ENCODE measurements at places on chromosomes 3 and 15.
A peak's percentile ranks its signal among the peaks of the same experiment; 100 is the strongest.

DNA sequence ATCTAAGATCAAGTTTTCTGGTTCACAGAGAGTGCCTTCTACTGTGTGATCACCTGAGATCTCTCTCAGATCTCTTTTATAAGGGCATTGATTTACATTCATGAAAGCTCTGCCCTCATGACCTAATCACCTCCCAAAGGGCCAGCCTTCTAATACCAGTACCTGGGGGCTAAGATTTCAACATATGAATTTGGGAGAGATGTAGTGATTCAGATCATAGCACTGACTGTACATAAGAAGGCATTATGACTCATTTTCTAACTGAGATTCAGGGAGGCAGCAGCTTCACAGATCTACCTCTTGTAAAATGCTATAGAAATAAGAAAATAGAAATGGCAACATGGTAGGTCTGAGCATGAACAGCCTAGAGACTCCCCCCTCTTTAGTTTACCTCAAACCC is 39.6 kb downstream of the VGLL3 start:
- no peak for DNase-seq

- DNase-seq = peak; percentile 69
These were observed 205.9 kb downstream of the MBNL1 start for GRCh38 chr3:152474585-152474984.

DNA sequence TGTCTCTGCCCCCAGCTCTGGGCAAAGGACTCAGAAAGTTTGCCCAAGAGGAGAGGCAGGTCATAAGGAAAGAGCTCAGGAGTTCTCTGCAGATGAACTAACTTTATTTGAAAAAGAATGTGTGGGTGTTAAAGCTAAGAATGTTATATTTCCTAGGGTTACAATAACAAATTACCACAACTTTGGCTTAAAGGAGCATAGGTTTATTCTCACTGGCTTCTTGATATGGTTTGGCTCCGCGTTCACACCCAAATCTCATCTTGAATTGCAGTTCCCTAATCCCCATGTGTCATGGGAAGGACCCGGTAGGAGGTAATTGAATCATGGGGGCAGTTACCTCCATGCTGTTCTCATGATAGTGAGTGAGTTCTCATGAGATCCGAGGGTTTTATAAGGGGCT is 383.7 kb upstream of the CFAP20DC start:
- DNase-seq = no peak

- peak; percentile 73 for DNase-seq
These were observed 5.1 kb downstream of the RBP1 start for GRCh38 chr3:139534455-139534812.

DNA sequence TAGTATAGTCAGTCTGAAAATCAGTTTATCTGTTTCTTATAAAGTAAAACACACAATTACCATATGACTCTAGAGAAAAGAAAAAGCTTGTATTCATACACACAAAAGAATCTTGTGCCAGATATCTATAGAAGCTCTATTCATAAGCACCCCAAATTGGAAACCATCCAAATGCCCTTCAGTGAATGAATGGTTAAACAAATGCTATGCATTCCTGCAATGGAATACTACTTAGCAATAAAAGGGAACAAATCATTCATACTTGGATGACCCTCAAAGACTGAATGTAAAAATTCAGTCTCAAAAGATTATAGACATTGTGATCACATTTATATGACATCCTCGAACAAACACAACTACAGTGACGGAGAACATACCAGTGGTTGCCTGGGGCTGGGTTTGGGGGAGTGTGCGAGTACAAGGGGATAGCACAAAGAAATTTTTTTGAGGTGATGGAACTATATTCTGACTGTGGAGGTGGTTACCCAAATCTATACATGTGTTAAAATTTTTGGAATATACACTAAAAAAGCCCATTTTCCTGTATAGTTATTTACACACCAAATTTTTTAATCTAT is 680.6 kb downstream of the NTRK3 start:
- DNase-seq = no peak

- no peak for DNase-seq
These were observed 12.9 kb downstream of the IDH3A start for GRCh38 chr15:78162038-78162437.

DNA sequence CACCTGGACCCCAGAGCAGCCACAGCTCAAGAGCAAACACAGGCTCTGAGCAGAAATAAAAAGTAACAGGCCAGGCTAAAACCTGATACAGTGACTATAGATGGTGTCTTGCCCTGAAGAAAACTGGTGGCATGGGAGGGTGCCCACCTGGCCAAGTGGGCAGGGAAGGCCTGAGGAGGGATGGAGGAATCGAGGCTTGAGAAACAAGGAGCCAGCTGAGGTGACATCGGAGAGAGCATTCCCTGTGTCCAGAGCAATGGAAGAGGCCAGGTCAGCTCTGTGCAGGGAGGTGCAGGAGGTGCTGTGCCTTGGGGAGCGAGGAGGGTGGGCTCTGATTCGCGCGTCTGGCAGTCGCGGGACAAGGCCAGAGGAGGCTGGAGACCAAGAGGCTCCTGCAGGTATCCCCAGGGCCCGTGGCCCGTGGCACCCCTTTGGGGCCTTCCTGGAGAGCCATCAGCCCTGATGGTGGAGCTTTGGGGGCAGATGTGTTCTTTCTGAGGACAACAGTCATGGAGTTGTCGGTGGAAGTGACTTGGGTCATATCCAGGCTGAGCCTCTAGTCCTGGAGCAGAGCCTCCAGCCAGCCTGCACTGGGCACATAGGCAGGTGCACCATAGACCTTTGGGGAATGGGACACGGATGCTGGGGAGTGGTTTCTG is 56.1 kb downstream of the PLXNA1 start:
- no peak for DNase-seq

- no peak for DNase-seq
These were observed 12.7 kb downstream of the COL6A6 start for GRCh38 chr3:130529486-130530215.

DNA sequence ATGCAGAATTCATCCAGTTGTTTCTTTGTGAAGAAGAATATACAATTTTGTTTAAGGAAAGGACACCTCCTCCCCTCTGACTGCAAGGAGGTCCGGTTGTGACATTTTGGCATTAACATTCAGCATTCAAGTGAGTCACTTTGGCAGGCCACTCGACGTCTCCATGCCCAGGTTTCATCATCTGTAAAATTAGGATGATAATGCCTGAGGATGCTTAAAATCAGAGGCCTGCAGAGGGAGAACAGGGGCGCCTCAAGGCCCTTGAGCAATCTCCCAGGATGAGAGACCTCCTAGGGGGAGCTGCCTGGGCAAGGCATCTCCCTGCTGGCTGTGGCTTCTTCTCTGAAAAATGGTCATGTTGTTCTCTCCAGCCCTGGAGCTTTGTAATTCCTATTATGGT is 236.0 kb downstream of the CACNA2D3 start:
- no peak for DNase-seq

- no peak for DNase-seq
These were observed 73.6 kb upstream of the ACAD9 start for GRCh38 chr3:128805772-128806171.

DNA sequence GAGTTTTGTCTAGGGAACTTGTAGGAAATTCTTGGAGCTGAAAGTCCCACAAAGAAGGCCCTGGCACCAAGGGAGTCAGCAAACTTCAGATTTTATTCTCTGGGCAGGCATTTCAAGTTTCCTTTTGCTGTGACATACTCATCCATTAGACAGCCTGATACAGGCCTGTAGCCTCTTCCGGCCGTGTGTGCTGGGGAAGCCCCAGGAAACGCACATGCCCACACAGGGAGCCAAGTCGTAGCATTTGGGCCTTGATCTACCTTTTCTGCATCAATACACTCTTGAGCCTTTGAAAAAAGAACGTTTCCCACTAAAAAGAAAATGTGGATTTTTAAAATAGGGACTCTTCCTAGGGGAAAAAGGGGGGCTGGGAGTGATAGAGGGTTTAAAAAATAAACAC is 15.0 kb downstream of the TIGIT start:
- DNase-seq = no peak

GRCh38 chr3:14988988-14989394 is 41.6 kb downstream of the NR2C2 start:
- no peak for DNase-seq

DNA sequence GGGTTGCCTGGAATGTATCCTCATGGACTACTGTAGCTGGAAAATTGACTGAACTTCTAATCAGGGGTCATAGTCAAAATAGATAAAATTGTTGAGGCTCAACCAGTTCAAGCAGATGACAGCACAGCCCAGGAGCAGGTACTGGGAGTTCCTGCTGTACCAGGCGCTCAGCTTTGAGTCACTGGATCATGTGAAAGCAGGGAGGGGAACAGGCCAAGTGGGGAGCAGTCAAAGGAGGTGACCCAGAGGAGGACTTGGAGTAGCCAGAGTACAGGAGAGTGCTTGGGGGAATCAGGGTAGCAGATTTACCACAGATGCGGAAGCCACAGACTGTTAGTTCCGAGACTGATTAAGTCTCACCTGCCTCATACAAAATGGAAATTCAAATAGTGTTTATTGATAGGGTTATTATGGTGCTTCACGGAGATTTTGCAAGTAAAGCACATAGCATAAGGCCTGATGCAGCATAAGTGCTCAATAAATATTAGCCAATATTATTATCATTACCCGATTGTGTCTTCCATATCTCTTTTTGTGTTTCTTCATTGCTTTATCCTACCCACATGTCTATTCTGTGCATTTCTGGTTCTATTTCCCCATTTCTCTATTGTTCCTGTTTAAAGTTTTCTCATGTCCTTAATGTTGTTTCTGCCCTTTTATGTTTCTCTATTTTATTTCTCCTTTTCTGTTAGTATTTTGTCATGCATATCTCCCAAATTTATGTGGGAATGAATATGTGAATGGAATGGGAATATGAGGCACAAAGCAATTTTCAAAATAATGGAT is 369.2 kb upstream of the MCTP2 start:
- DNase-seq = no peak

- no peak for DNase-seq
These were observed 4.9 kb downstream of the MESP2 start for GRCh38 chr15:89781055-89781454.

GRCh38 chr3:15361494-15362214 is 29.3 kb upstream of the SH3BP5 start:
- no peak for DNase-seq

DNA sequence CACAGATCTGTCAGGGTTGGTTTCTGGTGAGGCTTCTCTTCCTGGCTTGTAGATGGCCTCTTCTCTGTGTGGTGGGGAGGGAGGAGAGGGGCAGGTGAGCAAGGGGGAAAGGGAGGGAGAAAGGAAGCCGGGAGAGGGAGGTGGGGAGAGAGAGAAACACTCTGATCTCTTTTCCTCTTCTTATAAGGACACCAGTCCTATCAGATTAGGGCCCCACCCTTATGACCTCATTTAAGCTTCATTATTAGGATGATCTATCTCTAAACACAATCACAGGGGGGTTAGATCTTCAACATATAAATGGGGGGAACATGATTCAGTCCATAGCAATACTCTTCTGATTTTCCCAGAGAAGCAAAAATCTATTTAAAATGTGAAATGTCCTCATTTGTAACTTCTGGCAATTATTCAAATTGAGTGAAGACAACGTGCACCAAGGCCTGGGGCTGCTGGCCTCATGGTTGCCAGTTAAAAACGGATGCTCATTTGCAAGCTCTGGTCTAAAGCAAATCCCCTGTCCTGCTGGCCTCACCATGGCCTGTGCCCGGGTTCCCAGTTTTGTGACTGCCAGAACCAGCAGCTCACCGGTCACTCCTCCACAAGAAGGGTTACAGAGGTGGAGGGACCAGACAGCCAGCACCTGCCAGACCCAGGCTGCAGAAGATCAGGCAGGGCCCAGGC is 8.3 kb downstream of the POMGNT2 start:
- DNase-seq = no peak

DNA sequence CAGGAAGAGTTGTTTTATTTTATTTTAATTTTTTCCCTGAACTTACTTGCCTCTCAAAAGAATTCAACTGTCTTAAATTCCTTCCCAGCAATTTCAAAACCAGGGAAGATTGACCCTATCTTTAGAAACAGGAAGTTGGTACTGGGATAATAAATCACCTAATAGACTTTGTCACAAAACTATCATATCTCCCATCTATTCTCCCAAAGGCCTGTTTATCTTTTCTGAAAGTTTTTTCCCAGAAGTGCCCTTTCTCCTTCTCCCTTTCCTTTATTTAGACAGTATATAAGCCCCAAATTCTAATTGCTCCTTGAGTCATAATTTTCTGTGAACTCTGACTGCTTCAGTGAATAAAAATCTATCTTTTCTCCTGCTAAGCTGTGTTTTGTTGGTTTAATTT is 2.9 kb upstream of the RNF7 start:
- DNase-seq = no peak

DNA sequence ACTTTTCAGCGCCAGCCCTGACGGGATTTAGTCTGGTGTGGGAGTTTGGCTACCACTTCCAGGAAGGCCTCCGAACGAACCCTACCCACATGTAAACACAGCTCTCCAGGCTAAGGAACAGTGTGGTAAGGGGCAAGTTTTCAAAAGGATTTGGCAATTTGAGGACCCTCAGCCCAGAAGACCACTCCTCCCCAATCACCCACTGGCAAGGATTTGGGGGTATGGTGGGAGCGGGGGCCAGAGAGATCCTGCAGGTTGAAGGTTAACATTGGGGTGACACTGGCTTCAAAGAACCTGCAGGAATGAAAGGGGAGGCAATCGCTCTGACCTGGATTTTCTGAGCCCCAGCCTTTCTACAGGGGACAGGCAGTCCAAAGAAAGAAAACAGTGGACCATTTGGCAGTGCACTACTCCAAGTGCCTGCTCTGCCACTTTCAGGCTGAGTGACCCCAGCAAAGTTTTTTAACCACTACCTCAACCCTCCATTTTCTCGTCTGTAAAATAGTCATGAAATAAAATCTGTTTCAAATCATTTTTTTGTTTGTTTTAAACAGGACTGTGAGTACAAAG is 34.5 kb downstream of the ZIC4 start:
- no peak for DNase-seq

DNA sequence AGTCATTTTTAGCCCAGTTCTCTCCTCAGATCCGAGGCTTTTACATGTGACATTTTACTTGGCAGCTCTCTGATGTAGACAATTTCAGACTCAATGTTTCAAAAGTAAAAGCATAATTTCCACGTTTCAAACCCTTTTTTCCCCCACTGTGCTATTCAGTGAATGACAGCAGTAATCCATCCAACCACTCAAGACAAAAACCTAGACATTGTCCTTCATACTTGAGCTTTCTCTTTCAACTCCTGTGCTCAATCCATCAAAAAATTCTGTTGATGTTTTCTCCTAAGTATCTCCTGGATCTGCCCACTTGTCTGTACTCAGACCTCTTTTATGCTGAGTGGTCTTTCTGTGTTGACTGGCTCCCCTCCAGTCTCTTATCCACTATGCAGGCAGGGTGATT is 214.7 kb downstream of the CHL1 start:
- no peak for DNase-seq

DNA sequence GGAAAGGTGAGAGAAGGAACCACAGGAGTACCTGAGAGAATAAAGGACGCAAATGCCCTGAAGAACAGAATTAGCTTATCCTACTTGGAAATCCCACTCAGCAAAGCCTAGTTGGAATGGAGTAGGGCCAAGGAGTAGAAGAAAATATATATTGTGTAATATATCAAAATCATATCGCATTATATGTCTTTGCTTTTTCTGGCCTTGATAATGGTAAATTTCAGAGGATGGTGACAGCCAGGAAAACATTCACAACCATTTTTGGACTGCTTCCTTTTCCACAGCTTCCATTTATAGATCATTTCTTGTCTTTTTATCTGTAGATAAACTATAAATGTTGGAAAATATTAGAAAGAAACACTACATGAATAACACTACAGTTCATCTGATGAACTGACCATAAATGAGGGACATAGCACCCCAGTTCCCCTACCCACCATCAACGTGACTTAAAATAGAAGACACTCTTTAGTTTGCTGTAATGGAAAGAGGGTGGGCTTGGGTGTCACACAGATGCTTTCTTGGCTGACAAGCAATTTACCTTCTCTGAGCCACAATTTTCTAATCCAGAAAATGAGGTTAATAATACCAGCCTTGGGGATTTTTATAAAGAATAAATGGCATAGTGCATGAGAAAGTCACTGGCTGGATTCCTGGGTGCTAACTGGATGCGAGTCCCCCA is 569.6 kb downstream of the NTRK3 start:
- DNase-seq = no peak
